Fibroblast of gingiva (primary cell): ENCODE measurements at places on chromosomes 2 and 18.

- peak; percentile 89 for DNase-seq
Observed at GRCh38 chr2:140882671-140883620, 1247.9 kb downstream of the LRP1B start.

- peak; percentile 95 for DNase-seq
Observed at GRCh38 chr18:70132999-70133398, 72.5 kb downstream of the RTTN start.

DNA sequence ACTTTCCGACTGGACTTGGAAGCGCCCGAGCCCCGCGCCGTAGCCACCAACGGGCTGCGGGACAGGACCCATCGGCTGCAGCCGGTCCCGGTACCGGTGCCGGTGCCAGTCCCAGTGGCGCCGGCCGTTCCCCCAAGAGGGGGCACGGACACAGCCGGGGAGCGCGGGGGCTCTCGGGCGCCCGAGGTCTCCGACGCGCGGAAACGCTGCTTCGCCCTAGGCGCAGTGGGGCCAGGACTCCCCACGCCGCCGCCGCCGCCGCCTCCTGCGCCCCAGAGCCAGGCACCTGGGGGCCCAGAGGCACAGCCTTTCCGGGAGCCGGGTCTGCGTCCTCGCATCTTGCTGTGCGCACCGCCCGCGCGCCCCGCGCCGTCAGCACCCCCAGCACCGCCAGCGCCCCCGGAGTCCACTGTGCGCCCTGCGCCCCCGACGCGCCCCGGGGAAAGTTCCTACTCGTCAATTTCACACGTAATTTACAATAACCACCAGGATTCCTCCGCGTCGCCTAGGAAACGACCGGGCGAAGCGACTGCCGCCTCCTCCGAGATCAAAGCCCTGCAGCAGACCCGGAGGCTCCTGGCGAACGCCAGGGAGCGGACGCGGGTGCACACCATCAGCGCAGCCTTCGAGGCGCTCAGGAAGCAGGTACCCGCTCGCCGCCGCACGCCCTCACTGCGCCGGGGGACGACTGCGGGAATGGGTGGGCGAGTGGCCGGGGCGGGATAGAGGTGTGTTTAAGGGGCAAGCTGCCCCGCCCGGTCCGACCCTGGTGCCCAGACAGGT, 713 bp downstream of the ATOH8 start:
- DNase-seq = peak; percentile 52

DNA sequence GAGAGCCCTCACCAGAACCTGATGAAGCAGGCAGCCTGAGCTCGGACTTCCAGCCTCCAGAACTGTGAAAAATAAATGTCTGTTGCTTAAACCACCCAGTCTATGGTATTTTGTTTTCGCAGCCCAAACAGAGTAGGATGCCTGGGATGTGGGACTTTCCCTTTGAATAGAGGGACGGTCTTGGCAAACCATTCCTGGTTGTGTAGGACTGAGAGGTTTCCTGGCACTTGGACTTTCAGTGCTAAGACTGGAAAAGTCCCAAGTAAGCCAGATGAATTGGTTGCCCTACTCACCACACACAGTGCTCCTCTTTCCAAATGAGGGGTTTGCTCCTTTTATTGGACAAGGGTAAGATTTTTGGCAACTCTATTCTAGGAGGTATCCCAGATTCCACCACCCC, 46.8 kb upstream of the ACMSD start:
- DNase-seq = no peak

DNA sequence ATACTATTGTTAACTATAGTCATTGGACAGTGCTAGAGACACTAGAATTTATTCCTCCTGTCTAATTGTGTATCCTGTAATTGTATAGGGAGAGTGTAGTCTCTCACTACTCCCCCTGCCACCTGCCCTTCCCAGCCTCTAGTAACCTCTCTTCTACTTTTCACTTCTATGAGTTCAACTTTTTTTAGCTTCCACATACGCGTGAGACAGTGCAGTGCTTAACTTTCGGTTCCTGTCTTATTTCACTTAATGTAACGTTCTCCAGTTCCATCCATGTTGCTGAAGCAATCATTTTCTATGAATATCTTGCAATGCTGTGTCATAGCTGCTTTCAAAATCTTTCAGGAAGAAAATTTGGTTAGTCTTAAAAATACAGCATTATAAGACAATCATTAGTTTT, 22.8 kb upstream of the RUFY4 start:
- no peak for DNase-seq

DNA sequence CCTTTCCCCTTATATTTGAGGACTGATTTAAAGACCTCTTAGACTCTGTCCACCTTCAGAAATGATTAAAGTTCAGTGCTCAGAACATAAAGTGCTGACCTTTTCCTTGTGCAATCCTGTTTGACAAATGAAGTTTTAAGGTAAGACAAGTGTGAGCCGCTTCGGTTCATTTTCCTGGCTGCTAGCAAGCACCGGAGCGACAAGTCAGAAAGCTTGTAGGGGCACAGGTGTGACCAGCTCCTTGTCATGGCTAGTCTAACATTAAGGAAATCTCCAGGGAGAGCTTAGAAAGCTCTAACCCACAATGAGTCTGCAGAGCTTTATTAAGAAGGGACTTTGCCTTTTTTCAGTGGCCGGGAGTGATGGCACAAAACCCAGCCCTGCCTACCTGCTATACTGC, 2.3 kb upstream of the NCKAP5 start:
- DNase-seq = no peak

- DNase-seq = no peak
Observed at GRCh38 chr2:212913640-212914306, 237.6 kb downstream of the IKZF2 start.

DNA sequence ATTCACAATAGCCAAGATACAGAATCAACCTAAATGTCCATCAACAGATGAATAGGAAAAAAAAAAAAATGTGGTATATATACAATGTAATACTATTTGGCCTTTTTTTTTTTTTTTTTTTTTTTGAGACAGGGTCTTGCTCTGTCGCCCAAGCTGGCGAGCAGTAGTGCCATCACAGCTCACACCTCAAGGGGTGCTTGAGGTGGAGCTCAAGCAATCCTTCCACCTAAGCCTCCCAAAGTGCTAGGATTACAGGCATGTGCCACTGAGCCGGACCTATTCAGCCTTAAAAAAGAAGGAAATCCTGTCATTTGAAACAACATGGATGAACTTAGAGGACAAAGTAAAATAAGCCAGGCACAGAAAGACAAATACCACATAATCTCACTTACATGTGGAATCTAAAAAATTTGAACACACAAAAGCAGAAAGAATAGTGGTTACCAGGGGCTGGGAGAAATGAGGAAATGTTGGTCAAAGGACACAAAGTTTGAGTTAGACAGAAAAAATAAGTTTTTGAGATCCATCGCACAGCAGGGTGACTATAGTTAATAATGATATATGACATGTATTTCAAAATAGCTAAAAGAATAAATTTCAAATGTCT, 26.0 kb downstream of the TLK1 start:
- DNase-seq = no peak

- DNase-seq = peak; percentile 41
Observed at GRCh38 chr2:71548646-71549425, 95.5 kb downstream of the DYSF start.

GRCh38 chr2:26347286-26347865, 787 bp upstream of the ADGRF3 start:
- DNase-seq = peak; percentile 11

GRCh38 chr2:24122366-24123194, 554 bp downstream of the PFN4 start:
- DNase-seq = no peak

DNA sequence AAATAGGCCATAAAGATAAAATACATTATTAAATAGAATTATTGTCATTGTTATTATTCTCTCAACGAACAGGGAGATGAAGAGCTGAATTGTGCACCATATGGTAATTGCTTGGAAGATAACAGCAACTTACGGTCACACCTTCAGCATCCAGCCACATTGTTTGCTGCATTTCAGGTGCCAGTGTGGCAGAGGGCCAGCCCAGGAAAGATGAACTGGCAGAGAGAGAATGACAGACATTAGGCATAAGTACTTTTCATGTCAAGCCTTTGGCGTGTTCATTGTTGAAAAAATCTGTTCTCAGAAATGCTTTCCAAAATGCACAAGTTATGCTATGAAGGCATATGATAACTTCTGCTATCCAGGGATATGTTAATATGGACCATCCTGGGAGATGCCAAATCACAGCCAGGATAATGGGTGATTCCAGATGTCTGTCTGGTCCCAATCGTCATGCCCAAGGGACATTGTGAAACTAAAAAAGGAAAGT, 748.6 kb upstream of the PIK3C3 start:
- no peak for DNase-seq

DNA sequence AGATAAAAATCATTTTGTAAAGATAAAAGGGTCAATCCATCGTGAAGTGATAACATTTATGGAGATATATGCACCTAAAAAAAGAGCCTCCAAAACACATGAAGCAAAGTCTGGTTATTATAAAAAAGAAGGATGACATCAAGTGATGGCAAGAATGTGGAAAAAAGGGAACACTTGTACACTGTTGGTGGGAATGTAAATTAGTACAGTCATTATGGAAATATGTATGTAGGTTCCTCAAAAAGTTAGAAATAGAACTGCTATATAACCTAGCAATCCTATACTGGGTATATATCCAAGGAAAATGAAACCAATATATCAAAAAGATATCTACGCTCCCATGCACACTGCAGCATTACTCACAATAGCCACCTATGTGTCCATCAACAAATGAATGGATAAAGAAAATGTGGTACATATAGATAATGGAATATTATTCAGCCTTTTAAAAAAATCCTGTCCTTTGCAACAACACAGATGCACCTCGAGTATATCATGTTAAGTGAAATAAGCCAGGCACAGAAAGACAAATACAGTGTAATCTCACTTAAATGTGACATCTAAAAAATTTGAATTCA, 28.9 kb downstream of the ABCB11 start:
- no peak for DNase-seq

- DNase-seq = no peak
Observed at GRCh38 chr2:111169268-111169667, 48.6 kb downstream of the BCL2L11 start.

GRCh38 chr2:101435001-101435862, 39.7 kb downstream of the RFX8 start:
- DNase-seq = peak; percentile 70

DNA sequence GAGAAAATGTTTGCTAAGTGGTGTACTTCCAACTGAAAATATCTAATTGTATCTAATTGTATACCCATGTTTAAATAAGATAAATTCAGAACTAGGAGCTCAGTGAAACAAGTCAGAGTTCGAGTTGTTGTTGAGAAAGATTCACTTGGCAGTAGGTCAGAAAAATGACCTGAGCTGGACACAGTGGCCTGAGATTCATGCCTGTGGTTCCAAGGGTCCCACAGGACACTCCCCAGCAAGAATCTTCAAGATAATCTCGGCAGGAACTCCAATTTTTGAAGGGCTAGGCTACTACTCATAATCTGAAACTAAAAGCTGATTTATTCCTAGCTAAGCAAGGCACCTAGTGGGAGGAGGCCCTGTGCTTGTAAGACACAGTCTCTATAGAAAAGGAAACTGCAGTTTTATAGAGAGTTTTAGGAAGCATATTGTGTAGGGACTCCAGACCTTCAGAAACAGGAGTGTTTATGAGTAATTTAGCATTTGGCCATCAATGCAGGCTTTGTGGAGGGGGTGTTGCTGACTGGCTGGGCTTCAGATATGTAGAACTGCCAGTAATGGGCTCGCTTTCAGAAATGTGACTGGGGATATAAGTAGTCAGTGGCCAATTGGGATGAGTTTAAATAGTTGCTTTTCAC, 43.2 kb downstream of the SP140 start:
- DNase-seq = no peak

GRCh38 chr2:9135822-9136558, 70.6 kb upstream of the ASAP2 start:
- DNase-seq = peak; percentile 27

DNA sequence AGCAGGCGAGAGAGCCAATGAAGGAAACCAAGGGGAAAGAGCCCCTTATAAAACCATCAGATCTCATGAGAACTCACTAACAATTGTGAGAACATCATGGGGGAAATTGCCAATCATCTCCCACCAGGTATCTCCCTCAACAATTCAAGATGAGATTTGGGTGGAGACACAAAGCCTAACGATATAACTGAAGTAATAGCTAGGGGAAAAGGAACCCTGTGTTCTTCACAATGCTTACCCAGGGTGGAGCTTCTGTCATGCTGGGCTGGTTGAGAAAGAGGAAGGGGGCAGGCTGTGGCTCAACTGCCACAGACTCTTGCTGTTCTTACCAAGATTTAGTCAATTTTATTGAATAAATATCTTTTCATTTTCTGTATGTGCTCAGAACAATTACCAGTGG, 392.1 kb upstream of the HS6ST1 start:
- no peak for DNase-seq

DNA sequence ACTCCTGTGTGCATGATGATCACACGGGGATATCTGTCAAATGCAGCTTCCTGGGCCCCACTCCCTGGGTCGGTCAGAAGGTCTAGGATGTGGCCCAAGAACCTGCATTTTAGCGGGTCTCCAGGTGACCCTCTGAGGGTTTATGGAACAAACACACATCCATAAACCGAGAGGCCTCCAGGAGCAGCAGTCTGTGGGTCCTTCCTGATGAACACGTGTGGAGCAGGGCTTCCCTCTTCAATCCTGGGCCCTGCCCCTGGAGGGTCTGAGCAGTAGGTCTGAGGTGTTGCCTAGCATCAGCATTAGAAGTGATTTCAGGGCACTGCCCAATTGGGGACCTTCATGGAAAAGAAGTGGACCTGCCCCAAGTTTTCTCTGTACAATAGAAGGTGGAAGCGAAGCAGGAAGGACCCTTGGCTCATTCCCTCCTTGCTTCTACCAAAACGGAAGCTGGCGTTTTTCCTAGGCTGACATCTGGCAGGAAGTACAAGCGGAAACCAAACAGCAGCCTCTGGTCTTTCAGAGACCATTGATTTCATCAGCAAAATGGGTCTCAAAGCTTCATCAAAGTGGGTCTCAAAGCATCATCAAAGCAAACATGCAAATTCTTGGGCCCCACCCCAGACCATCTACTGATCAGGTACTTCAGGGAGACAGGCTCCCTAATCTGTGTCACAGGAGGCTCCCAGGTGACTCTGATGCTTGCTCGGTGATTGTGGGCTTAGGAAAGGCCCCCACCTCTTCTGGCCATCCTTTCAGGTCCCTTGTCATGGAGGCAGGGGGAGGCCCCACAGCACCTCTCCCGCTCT, 30.7 kb downstream of the INO80C start:
- DNase-seq = no peak

- DNase-seq = no peak
Observed at GRCh38 chr2:33444967-33445366, 31.5 kb upstream of the RASGRP3 start.

DNA sequence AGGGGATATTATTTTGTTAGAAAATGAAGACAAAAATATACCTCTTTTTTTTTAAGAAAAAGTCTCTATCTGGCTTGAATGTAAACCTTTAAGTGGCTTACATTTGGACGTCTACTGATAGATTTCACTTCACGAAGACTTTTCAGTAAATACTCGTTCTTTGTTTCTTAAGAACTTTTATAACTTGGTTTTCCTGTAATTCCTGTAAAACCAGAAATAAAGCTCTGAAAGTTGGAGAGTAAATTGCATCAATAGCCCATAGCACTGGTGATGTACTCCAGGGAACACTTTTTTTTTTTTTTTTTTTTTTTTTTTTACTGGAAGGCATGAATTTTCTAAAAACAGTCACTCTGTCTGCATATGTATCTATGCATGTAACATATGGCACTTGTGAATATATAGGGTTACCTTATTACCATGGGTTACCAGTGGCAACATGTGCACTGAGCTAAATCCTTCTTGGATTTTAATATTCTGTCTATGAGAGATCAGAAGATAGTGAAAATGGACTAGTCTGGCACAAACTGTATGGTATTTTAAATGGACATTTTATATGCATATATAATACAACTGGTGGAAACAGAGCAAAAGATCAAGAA, 309.2 kb upstream of the TCF4 start:
- no peak for DNase-seq

GRCh38 chr2:228747483-228747882, 523.6 kb downstream of the PID1 start:
- no peak for DNase-seq
